GM06990 (cell line): ENCODE measurements at places on chromosomes 5 and 9.

DNA sequence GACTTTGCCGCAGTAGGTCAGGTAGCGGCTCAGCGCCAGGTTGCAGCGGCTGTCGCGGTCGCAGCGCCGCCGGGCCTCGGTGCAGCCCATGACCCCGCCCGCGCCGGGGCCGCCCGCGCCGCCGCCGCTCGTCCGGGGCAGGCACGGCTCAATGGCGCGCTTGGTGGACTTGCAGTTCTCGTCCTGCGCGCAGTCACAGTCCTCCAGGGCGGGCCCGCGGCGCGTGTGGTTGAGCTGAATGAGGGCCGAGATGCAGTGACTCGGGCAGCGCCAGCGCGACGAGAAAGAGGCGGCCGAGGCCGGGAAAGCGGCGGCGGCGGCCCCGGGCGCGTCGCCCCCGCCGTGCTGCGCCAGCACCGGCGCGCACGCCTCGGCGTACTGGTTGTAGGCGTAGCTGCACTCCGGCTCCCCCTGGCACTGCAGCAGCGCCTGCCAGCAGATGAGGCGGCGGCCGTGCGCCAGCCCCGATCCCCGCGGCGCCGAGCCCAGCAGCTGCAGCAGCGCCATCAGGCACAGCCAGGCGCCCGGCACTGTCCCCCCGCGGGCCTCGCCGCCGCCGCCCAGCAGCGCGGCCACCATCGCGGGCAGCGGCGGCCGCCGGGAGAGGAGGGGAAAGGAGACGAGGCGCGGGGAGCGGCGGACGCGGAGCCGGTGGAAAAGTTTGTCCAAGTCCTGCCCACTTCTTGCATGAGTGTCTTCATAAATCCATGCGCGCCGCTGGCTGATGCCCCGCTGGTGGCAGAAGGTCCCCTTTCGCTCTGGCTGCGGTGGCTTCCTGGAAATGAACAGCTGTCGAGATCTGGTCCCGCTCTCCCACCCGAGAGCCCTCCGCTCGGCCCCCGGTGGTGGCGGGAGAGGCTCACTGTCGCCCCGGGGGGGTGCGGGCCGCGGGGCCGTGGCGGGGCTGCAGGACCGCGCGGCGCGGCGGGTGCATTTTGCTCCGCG is 833 bp downstream of the GAS1 start:
- peak; percentile 46 for DNase-seq

GRCh38 chr5:126220725-126221124 is 202.5 kb upstream of the GRAMD2B start:
- no peak for DNase-seq

DNA sequence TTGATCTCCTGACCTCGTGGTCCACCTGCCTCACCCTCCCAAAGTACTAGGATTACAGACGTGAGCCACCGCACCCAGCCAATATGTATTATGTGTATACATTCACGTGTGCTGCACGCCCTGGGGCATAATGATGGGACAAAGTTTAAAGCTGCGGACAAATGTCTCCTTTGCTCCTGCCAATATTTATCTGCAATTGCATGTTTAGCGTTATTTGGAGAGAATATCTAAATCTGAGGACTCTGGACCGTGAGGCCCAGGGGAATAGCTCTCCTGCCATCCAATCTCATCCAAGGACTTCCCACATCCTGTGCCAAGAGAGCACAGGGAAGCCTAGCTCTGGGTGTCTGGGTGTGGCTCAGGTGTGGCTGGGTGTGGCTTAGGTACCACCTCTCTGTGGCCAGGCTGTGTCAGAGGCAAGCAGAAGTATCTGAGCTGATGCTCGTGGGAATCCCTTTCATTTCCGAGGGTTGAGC is 6.9 kb upstream of the BOD1 start:
- DNase-seq, result no peak

DNA sequence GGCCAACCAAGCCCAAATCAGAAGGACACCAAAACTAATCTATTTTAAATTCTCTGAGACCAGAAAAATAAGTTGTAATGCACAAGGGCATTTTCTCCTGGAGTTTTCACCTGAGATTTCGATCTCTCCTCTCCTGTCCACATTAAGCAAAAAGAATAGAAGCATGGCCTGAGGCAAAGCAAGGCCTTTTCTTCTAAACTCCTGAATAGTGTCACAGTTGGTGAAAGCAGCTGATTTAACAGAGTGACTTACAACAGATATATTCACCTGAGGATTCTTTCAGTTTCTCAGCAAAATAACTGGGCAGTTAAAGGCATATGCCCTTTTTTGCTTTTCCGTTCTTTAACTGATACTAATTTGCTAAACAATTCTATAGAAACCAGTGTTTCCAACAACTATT is 547.7 kb downstream of the EFNA5 start:
- no peak for DNase-seq

- no peak for DNase-seq
Measured at GRCh38 chr9:22416692-22417060, 29.9 kb upstream of the DMRTA1 start.

DNA sequence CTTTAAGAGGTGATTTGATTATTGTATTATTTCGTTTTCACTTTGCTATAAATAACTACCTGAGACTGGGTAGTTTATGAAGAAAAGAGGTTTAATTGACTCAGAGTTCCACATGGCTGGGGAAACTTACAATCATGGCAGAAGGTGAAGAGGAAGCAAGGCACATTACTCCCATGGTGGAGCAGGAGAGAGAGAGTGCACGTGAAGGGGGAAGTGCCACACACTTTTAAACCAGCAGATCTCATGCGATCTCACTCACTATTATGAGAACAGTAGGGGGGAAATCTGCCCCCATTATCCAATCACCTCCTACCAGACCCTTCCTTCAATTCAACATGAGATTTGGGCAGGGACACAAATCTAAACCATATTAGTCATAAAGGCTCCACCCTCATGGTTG is 36.1 kb upstream of the NDFIP1 start:
- DNase-seq, result no peak

DNA sequence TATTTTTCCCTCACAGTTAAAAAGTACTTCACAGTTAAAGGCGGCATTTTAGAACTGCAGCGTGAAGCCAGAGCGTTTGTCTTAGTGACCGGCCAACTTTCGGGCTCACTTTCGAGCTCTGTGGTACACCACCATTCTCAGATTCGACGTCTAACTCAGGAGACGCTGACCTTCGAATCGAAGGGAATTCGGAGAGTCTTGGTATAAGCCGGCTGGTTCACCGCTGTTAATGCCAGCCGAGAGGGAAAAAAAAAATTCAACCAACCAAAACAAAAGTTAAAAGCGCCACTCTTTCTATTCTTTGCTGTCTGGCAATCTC is 544 bp upstream of the SNX24 start:
- no peak for DNase-seq

DNA sequence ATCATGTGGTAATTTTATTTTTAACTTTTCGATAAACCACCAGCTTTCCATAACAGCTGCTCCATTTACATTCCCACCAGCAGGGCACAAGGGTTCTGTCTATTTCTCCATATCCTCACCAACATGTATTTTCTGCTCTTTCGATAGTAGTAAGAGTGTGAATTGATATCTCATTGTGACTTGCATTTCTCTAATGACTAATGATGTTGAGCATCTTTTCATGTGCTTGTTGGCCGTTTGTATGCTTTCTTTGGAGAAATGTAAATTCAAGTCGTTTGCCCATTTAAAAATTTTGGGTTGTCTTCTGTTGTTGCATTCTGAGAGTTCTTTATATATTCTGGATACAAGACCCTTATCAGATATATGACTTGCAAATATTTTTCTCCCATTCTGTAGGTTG is 45.9 kb downstream of the PSD2 start:
- DNase-seq, result no peak

DNA sequence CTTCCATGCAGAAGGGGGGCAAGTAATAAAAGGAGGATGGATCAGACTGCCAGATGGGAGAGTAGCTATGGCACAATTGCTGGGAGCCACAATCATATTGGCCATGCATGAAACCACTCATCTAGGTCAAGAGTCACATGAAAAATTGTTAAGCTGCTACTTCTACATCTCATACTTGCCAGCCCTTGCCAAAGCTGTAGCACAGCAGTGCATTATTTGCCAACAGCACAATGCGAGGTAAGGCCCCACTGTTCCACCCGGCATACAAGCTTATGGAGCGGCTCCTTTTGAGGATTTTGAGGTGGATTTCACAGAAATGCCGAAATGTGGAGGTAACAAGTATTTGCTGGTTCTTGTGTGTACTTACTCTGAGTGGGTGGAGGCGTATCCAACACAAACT is 109.9 kb upstream of the EPB41L4A start:
- DNase-seq, result no peak

- DNase-seq, result no peak
Measured at GRCh38 chr9:108109927-108110690, 620.5 kb upstream of the KLF4 start.

DNA sequence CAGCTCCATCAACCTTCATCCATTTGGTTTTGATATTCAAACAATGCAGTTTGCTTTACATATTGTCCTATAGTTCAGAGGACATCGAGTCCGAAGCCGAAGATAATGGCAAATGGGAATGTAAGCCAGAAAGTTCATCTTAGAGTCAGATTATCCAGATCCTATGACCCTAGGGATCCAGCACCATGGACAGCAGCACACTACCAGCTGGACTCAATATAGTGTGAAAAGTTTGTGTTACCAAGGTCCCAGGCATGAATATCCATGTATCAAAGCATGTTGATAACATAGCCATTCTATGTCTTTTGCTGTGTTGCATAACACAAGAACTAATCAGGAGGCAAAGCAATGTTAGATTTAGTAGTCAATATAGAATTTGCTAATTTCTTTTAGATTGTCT is 46.3 kb downstream of the FSTL4 start:
- no peak for DNase-seq

DNA sequence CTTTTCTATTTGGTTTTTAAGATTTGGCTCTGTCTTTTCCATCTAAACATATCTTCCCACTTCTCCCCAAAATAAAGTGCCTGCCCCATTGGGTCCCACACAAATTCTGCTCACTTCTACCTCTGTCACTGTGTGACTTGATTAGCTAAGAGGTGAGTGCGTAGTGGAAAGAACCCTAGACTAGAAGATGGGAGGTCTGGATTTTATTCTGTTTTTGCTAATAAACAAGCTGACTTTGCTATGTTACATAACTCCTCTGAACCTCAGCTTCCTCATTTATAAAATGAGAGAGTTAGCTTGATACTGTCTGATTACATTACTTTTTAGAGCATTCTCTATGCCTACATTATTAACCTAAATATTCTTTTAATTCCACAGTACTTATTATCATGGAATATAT is 51.3 kb upstream of the PTGER4 start:
- no peak for DNase-seq

- no peak for DNase-seq
Measured at GRCh38 chr9:104025104-104025503, 69.0 kb upstream of the SMC2 start.

- DNase-seq, result no peak
Measured at GRCh38 chr5:24789611-24790351, 145.0 kb upstream of the CDH10 start.

DNA sequence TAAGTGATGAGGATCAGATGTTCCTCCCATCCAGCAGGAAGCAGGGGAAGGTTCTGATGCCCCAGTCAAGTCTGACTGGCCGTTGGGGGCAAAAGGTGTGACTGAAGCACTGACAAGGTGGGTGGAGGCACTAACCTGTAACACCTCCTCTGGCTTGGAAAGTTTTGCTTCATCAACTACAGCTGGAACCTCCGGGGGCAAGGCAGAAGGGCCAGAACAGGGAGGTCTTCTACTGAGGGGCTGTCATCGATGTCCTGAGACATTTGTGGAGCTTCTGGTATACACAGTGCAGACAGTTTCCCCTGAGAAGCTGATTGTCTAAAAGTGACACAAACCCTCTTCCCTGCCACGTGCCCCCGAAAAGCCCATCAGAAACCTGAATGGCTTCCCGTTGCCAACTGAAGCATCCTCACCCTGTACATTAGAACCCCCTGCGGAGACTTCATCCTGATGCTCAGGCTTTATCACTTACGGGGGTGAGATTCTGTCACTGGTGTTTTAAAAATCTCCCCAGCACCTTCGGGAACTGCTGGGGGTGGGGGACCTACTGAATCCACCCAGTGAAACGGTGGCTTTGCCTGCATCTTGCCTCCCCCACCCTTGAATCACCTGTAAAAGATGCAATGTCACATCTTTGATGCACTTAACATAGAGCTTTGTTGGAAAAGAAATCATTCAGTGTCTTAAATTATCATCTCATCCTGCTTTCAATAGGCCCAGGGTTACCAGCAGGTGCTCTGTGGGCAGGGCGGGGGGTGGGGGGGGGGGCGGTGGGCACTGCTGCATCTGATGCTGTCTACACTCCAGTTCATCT is 24.6 kb downstream of the TRAF1 start:
- no peak for DNase-seq

- DNase-seq, result no peak
Measured at GRCh38 chr9:38388283-38389223, 3.9 kb upstream of the ALDH1B1 start.

GRCh38 chr9:10700291-10700690 is 87.5 kb upstream of the PTPRD start:
- DNase-seq, result no peak

DNA sequence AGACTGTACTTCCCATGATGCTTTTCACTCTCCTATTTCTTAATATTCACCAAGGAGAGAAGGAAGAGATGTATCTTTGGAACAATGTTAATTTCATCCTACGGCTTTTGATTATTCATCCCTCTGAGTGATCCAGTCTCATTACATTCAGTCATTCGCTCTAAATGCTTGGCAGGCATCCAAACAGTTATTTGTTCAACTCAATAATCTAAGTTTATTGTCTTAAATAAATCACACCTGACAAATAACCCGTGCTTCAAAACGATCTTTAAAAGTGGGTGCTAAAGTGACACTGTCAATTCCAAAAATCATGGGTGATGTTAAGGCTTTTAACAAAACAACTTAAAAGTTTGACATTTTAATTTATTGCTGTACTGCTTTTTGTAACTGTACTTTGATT is 233.1 kb downstream of the RASEF start:
- no peak for DNase-seq

DNA sequence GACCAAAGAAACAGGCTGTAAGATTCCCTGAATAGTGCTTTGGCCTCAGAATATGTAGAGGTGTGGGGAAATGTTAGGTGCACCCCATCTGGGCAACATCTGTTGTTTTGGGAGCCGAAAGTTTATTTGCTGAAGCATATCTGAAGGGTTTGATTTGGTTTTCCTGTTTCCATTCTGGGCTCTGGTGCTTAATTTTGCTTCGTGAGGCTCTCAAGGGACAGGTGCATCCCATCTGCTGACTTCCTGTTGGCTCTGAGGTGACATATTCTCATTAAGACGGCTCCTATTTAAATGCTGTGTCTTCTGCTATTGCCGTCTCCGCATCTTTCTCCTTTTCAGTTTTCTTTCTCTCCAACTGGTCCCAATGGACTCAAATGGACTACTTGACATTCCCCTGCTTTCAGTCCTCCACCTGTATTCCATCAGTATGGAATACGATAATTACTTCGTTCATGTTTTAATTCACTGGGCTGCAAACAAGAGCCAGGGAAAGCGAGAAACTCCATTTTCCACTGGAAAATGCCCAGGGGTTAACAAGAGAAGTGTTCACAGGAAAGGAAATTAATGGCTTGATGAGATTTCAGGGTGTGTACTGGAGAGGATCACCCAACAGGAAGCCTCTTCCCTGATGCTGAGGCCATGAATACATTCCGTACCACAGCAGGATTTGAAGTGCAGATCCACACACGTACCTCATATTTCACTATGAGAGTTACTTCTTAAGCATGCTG is 104.0 kb downstream of the MTX3 start:
- no peak for DNase-seq

- no peak for DNase-seq
Measured at GRCh38 chr9:76290555-76290954, 103.7 kb downstream of the RFK start.

- no peak for DNase-seq
Measured at GRCh38 chr5:76455531-76456133, 52.5 kb downstream of the IQGAP2 start.

GRCh38 chr5:69493396-69494133 is 975 bp downstream of the OCLN start:
- peak; percentile 76 for DNase-seq
